GM23338 (cell line): ENCODE measurements at places on chromosomes 11 and 22. TPM values are rescaled to one million over a fixed set of nuclear protein-coding genes. Genes with fewer than 3 reads are reported as not detected.
A peak's percentile ranks its signal among the peaks of the same experiment; 100 is the strongest.

The JHY gene
- 0.58 and 0.94 TPM in 2 replicates for total RNA-seq

The DERL3 gene
- total RNA-seq: 10.6 and 13.6 TPM in 2 replicates

The CNGA4 gene
- total RNA-seq: not detected in 2 replicates

The INS gene
- total RNA-seq: not detected in 2 replicates

The GRK3 gene
- 24.9 and 25.3 TPM in 2 replicates for total RNA-seq

The CNIH2 gene
- 9.2 and 10.8 TPM in 2 replicates for total RNA-seq

The RBMXL2 gene
- total RNA-seq: 0.17 TPM in 1 of 2 replicates, not detected in the other

The OR5T2 gene
- not detected in 2 replicates for total RNA-seq

The RHOD gene
- total RNA-seq: 16.2 and 16.7 TPM in 2 replicates

GRCh38 chr11:1499899-1500298 is 13.3 kb upstream of the MOB2 start:
- no peak for DNase-seq

- DNase-seq: peak; percentile 71
These were observed 37.0 kb upstream of the DNAJB7 start for GRCh38 chr22:40898850-40899357.

DNA sequence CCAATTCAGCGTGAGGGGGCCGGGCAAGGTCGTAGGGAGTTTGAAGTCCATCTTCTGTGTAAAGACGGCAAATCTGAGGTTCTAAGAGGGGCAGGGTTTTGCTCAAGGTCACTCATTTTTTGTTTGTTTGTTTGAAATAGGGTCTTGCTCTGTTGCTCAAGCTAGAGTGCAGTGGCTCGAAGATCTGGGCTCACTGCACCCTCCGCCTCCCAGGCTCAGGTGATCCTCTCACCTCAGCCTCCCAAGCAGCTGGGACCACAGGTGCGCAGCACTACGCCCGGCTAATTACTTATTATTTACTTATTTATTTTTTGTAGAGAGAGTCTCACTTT is 355 bp upstream of the AP1B1 start:
- no peak for DNase-seq

GRCh38 chr11:12214751-12215150 is 104.4 kb downstream of the MICAL2 start:
- no peak for DNase-seq

DNA sequence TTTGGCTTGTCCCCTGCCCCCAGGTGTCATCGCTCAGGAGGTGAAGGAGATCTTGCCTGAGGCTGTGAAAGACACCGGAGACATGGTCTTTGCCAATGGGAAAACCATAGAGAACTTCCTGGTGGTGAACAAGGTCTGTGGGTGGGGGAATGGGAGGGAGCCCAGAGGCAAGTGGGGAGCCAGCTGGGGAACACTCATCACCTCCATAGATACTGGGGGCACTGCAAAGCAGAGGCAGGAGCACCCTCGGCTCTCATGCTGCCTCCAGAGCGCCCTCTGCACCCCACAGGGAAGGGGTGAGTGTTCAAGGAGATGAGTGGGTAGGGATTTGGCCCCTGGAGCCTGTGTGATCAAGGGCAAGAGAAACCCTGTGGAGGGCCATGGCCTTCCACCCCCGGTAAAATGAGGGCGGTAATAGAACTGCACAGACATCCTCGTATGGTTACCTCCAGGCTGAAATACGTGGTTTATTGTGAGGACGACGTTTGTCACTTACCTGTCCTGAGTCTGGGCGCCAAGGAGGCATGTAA is 14.0 kb downstream of the TMEM258 start:
- DNase-seq: no peak

GRCh38 chr11:132523929-132524328 is 1008.4 kb downstream of the OPCML start:
- peak; percentile 42 for DNase-seq

DNA sequence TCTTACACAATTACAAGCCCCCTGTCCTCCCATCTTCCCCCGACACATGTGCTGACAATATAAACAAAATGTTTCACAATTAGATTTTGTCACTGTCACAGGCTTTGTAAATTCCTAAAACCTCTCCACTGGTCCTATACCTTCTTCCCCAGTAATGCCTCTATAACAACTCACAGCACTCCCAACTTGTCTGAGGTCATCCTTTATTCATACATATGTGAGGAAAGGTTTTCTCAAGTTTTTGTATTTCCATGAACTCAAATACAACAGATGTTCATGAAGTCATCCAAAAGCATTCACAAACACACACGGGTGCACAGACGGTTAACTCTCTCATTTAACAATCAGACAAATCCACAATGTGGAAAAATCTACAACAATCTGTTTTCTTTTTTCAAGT is 1.9 kb downstream of the OR52H1 start:
- no peak for DNase-seq

- DNase-seq: no peak
These were observed 22.0 kb upstream of the CTSC start for GRCh38 chr11:88359541-88359940.

GRCh38 chr22:41530890-41531714 is 13.2 kb downstream of the POLR3H start:
- no peak for DNase-seq

DNA sequence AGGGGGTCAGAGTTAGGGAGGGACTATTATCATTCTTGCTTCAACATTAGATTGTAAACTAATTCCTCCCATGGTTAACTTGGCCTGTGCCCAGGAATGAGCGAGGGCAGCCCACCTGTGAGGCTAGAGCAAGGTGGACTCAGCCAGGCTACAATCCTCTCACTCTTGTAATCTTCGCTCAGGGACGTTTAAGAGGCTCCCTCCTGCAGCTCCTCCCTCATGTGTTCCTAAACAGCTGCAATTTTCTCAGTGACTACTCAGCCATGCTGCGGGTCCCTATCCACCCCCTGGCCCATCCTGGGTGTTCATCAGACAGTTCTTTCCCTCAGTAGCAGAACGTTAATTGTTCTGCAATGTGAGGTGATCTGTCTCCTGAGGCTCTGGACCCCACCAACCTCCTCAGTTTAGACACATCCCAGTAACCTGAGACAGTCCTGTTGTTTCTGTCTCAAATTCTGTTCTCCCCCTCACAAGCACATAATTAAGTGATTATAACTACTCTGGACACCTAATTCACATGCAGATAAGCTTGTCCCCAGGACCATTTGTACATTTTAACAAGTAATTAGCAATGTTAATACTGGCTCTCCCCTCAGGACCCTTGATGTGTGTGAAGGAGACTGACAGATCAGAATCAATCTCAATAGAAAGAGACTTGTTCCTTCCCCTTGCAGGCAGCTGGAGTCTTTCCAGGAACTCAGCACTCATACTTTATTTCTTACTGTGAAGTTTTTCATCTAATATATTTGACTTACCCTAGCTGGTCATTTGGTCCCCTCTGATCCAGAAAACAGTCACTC is 337.2 kb upstream of the B3GAT1 start:
- DNase-seq: no peak

- DNase-seq: no peak
These were observed 65.3 kb downstream of the RBFOX2 start for GRCh38 chr22:35963237-35963810.

- no peak for DNase-seq
These were observed 786 bp upstream of the MCAM start for GRCh38 chr11:119317592-119318239.

DNA sequence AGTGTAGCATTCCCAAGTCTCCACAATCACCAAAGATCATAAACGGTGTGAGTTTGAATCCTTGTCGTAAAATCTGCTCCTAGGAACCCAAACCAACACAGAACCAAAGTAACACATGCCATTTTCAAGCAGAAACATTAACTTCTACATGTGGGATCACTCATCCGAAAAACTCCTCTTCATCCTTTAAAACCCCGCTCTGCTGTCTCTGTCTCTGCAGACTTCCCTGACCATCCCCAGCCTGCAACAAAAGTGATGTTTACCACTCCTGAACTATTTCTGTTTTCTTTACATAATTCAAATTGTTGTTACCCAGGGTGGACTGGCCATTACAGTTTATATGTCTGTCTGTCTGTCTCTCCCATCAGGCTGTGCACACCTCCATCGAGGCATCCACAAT is 54.0 kb downstream of the SLC1A2 start:
- no peak for DNase-seq

DNA sequence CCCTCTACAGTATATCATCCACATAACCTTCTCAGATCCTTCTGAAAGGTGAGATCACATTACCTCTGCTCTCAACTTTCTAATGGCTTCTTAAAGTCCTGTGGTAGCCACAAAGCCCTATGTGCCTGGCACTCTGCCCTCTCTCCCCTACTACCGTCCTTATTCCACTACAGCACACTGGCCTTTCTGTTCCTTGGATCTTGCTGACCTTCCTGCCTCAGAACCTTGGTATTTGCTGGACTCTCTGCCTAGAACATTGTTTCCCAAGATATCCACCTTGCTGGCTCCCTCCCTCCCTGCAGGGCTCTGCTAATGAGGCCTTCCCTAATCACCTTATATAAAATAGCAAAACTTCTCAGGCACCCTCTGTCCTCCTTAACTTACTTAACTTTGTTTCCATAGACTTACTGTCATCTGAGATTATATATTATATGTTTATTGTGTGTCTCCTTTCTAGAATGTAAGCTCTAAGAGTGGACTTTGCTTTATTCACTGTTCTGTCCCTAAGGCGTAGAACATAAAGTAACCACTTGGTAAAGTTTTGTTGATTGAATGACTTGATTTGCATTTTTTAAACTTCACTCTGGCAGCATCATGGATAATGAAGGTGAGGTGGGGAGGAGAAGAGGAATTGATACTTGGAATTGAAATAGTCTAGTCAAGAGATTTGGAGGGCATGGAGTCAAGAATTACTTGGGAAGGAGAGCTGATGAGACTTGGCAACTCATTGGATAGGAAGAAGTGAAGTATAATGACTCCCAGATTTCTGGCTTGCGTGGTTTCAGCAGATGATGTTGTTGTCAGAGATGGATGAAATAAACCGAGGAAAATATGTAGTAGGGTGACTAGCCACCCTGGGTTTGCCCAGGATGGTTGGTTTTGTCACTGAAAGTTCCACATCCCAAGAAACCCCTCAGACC is 10.5 kb downstream of the POLD3 start:
- DNase-seq: no peak

DNA sequence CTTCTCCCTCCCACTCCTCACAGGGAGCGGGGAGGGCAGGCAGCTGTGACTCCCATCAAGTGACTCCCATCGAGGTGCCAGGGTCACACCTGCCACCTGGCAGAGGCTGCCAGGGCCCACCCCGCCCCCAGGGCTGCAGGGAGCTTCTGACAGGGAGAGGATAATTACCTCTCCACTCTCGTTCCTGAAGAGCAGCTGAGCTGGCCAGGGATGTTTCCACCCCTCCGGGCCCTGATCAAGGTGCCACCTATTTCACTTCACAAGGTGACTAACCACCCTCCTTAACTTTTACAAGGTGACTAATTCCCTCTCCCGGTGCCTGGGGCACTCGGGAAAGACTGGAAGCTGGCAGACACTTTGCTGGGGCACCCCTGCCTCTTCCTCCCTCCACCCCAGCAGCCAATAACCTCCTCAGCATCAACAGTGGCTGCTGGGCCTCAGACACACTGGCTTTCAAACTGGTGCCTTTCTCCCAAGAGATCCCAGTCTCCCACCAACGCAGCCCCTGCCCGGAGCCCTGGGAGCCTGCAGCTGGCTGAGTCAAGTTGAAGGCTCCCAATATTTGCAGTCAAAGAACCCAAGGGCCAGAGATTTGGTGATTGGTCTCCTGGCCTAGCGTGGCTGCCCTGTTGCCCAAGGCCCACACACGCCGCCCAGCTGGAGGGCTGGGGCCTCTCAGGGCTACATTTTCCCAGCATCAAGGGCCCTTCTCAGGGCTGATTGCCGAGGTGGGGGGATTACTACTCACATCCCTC is 22.0 kb upstream of the MYRF start:
- DNase-seq: no peak

GRCh38 chr22:18000441-18001039 is 23.8 kb downstream of the MICAL3 start:
- DNase-seq: peak; percentile 72

DNA sequence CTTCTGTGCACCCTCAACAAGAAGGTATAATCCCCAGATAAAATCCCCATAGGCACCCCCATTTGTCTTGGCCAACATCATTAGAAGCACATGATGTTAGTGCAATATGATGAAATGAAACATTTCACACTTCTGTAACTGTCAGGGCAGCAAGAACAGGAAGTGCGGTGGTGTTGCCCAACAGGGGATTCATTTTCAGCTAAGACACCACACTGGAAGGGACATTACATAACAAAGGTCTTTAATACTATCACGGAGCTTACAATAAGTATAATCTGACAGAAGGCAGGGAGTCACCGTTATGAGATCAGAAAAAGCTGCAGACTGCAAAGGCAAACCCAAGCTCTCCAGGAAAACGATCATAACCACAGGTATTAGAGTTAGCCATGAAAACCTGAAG is 2.0 kb downstream of the OR52W1 start:
- DNase-seq: no peak

GRCh38 chr11:96103721-96104120 is 179.8 kb upstream of the MTMR2 start:
- no peak for DNase-seq

DNA sequence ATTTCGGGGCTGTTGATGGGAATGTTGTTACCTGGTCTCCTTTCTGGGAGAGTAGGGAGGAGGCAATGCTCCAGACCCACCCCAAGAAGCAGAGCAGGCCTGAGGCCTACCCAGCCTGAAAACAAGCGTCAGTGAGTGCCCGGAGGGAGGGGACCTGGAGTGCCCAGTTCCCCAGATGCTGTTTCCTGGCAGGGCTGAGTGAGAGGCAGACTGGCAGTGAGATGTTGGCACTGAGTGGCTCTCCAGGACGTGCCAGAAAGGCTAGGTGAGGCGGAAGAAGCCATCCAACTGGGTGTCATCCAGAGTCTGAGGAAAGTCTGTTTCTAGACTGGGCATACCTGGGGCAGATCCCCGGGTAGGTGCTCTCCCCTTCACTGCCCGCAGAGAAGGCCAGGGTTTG is 1.3 kb downstream of the POU2F3 start:
- no peak for DNase-seq

- DNase-seq: no peak
These were observed 18.3 kb downstream of the MS4A6A start for GRCh38 chr11:60164550-60165075.

DNA sequence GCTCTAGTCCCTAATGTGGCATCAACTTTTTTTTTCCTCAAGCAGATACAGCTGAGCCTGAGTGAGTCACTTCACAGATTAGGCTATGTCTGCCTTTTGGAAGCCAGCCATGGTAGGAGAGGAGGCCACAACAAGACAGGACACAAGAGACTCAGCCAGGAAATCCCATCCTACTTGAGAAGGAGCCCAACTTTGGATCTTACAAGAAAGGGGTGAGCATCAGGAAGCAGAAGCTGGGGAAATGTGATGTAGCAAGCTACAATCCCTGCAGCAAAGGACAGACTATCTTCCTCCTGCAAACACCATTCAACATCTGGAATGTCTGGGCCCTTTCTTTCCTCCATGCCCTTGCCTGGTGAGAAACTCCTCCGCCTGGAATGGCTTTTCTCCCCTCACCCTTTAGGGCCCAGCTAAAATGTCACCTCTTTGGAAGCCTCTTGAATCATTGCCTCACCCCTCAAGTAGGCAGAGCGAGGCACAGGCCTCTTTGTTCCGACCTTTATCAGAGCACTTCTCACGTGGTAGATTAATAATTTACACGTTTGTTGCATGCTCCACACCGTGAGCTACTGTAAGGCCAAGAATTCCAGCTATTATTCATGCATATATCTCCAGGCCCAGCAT is 156.4 kb upstream of the PITPNB start:
- no peak for DNase-seq

GRCh38 chr11:66842896-66843775 is at the start of gene RCE1:
RCE1 (plus strand) TSS chr11:66843441; CDS start chr11:66843456, 15 bp downstream.
- peak; percentile 91 for DNase-seq

GRCh38 chr22:44352378-44353035 is 39.8 kb upstream of the SHISAL1 start:
- DNase-seq: no peak
